ENCODE measurements at places on chromosomes 7 and 10.

- no peak for DNase-seq
Measured at GRCh38 chr10:22315455-22316285, 518 bp upstream of the COMMD3 start.

DNA sequence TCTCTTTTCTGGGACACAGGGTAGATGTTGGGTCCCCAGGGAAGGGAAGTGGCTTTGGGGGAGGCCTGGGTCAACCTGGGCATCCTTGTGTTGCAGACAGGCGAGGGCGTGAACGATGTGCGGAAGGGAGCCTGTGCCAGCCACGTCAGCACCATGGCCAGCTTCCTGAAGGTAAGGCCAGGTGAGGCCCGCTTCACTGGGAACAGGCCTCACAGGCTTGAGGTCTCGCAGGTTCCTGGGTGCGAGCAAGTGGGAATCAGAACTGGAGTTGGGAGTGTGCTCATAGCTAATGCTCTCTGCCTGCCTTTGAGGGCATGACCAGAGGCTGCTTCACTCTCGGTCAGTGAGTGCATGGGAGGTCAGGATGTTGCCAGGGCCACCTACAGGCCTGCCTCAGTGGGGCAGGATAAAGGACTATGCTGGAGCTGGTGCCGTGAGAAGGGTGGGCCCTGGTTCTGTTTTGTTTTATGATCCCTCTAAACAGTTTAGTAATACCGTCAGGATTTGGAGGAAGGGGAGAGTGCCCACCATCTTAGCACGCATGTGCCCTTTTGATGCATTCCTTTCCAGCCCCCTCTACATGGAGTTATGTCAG, 8.4 kb downstream of the DBNL start:
- DNase-seq, result no peak

- DNase-seq, result no peak
Measured at GRCh38 chr7:39644170-39644569, 20.8 kb downstream of the RALA start.

DNA sequence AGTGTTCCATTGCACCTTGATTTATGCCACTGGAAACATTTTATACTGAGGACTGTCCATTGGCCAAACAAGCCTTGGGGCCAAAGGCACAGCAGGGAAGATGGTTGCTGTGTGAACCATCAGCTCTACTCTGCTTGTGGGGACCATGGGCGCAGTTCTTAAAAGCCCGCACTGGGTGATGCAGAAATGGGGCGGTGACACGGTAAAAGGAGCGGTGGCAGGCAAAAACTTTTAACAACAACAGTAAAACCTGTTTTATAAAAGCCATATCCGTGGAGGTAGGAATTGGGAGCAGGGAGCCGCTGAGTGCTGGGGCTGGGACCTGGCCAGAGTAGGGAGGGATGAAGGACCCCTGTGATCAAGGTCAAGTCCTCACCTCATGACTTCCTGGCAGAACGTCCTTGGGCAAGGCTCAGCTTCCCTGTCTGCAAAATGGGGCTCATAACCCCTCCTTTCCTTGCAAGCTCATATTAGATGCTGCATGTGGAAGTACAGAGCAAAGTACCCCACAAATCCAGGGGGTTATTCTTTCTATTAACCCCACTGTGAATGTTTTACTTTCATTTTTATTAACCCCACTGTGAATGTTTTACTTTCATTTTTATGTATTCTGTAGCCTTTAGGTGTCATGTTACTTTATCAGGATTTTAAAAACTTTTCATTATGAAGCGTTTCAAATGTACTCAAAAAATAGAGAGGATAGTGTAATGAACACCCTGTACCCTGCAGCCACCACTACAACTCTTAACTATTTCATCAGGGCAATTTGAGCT, 78.3 kb downstream of the GRK5 start:
- DNase-seq, result no peak

GRCh38 chr10:99172950-99173349, 62.7 kb downstream of the HPSE2 start:
- no peak for DNase-seq

Measured in activated T-cell treated with anti-CD3 and anti-CD28 coated beads, Interleukin-2, amount 50 U/mL, for 24 hours (primary cell).